GM23338 (cell line): ENCODE measurements at places on chromosomes 5 and 9. TPM values are rescaled to one million over a fixed set of nuclear protein-coding genes. Genes with fewer than 3 reads are reported as not detected.
A peak's percentile ranks its signal among the peaks of the same experiment; 100 is the strongest.

DNA sequence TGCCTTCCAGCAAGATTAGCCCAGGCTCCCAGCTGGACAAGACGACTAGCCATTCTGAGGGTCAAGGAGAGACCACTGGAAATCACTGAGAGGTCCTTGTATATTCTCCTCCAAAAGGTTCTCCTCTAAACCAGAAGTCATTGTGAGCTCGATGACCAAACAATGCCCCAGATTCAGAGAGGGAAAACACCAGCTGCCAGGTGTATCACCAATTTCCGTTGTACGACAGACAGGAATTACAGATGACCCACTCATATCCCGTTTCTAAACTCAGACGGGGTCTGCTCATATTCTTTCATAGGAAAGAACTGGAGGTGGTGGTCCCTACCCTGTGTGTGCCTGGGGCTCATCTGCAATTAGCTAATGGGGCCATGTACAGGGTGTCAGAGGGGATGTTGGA, 14.2 kb downstream of the FAXDC2 start:
- no peak for DNase-seq

DNA sequence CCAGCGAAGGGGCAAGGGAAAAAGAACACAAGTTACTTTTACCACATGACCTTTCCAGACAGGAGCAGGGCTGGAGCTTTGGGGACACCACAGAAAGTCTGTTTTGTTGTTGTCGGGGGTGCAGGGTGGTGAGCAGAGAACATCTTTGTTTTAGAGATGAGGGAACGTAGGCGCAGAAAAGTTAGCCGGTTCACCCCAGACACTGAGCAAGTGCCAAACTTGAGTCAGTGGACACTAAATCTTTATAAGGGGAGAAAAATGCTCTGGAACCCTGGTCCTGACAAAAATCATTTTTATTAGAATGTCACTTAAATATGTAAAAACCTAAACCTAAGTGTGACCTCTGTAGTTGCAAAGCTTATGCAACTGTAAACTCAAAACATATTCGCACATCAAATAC, 126.4 kb upstream of the GAS1 start:
- DNase-seq, result no peak

DNA sequence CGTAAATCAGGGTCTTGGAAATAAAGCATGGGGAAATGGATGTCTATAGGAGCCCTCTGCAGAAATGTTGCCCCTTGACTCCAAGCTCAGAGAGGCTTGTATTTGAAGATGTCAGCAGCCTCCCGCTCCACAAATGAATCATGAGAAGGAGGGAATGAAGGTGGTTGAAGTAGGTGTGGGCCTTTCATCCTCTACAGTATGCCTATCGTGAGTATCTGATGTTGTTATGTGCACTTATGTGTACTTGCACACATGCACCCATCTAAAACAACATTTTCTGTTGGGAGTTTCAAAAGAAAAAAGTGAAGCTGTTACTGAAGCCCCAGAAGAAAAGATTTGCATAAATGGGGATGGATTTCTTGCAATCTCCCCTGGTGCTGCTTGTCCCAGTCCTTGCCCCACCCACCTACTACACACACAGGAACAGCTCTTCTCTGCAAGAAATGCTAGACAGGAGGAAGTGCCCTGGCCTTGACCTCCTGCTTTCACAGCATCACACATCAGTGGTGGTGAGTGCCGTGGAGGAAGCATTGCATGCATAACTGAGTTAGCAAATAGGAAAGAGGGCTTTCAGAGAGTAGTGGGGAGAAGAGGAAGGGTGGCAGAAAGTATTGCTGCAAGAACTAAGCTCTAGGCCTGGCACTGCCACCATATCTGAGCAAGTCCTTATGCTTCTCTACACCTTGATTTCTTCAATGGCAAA, 156.1 kb downstream of the SNX18 start:
- DNase-seq, result no peak

- peak; percentile 96 for DNase-seq
Observed at GRCh38 chr9:136762915-136763648, 1.2 kb downstream of the LCN15 start.

DNA sequence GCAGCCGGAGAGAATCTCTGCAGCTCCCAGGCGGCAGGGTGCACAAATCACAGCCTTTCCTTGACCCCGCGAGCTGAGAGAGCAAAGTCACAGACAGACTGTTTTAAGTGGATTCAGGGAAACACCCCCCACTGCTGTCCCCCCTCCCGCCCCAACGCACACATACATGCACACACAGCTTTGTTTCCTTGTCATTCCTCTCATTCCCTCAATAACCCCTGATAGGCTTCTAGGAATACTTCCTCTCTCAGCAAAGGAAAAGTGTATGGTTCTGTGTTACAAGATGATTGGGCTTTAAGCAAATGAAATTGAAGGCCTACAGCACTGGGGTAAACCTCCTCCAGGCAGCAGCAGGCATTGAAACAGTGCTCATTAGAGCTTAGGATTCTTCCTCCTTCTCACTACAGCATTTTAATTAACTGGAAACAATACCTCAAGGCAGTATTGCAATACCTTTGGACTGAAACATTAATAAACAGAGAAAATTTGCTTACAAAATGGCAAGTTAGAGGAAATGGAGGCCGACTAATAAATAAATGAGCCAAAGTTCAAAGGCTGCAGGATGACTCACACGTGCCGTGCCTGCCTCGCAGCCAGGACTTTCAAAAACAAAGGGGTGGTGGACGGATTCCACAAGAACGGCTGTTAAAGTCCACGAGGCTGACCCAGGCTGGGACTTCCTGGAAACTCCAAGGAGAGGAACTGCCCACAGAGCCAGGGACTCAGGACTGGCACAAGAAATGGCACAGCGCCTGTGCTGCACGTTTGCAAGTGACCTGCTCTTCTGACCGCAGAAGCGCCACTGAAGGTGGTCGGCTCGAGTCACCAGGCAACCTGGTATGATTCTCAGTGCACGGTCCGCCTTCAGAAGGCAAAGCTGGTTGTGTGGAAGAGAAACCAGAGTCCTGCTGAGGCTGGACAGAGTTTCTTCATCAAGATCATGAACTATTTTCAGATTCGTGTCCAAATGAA, 236.2 kb downstream of the SYK start:
- no peak for DNase-seq

GRCh38 chr5:10913841-10914240, 152.8 kb upstream of the DAP start:
- DNase-seq, result no peak

- DNase-seq, result peak; percentile 78
Observed at GRCh38 chr5:136191304-136192014, 1.5 kb downstream of the SMIM32 start.

DNA sequence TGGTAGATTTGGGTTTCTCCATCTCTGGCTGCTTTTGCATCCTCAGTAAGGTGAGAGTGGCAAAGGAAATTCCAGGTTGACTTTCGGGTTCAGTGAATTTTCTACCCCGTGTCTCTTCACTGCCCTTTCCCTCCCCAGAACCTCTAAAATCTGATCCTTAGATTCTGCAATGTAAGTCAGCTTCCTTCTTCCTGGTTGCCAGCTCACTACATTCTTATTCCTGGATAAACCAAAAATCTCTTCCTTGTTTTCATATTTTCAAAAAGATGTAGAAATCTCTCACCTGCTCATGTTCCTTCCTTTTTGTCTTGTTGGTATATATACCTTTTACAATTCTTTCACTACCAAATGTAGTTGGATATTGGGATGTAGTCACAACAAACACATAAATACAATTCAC, 145.8 kb downstream of the TMC1 start:
- DNase-seq, result no peak

Gene CRB2
- 9.8 and 10.2 TPM in 2 replicates for total RNA-seq

Gene DMRTA1
- total RNA-seq, result 6.9 and 8.8 TPM in 2 replicates
